ENCODE measurements at places on chromosomes 12 and 14.

DNA sequence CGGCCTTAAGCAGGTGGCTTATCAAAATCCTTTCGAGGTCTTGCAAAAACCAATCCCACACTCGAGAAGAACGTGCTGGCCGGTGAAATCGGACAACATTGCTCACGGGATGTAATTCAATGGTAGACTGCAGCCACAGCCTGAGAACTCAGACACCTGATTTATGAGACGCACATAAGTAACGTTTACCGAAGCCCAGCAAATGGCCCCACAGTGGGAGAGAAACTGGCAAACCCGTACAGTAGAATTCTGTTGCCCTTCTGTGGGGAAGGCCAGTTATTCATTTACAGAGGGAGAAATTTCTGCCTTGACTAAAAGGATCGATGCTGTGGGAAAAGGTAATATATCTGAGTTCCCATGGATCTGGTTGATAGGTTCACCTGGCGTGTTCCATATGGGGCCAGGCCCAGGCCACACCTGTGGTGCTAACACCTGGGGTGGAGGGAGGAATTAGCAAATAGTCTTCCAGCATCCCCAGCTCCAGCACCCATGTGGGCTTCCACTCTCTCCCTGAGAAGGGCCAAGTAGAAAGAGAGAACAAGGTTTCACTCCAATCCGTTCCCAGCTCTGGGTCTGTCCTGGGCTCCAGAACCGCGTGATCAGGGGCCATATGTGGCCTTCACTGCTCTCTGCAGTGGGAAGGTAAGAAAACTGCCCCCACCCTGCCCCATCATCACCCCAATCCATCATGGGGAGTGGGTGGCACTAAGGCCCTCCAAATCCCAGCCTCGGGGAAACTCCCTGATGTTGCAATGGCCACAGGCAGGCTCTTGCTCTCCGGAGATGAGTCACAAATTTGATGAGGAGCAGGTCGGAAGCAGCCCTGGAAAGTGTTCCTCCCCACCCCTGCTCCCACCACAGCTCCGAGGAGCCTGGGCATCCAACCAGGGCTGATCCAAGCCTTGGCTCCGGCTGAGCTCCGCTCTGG, 12.7 kb downstream of the BDKRB1 start:
- DNase-seq: no peak

- no peak for DNase-seq
Observed at GRCh38 chr14:106845286-106846087, 1319.1 kb downstream of the TMEM121 start.

GRCh38 chr12:29148911-29149690, at the start of gene FAR2:
TSS of gene FAR2 (plus strand) at chr12:29149278. CDS start at chr12:29270450, 121,172 bp downstream.
- no peak for DNase-seq

- DNase-seq: no peak
Observed at GRCh38 chr12:14905269-14906004, 19.8 kb upstream of the MGP start.

- DNase-seq: no peak
Observed at GRCh38 chr14:68392393-68393141, 400.3 kb downstream of the ZFP36L1 start.

- DNase-seq: no peak
Observed at GRCh38 chr14:103247169-103247606, 86.8 kb upstream of the EIF5 start.

DNA sequence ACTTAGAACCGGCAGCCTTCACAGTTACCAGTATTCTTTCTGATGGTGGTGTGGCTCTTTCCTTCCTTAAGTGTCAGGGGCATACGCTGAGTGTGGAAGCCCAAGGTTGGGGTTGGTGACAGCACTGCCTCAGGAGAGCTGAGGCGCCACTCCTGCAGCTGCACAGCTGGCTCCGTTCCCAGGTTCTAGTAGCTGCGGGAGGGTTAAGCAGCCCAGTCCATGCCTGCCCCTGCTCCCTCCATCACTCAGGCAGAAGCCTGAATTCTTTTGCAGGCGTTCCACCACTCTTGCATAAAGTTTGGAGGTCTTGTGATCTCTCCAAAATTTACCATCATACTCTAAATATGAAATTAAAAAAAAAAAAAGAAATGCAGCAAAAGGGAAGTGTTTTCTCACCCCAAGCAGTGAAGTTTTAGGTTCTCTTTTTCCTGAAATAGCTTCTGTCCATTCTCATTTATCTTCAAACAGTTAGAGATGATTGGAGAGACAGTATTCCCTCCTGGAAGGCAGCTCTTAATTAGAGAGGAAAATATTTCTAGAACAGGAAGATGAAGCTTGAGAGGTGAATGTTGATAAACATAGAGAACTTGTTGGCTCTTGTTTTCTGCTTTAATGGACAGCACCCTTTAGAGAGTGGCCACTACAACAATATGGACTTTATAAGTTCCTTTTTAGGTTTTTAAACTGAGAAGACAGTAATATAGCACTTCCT, 136.1 kb downstream of the FGD4 start:
- no peak for DNase-seq

DNA sequence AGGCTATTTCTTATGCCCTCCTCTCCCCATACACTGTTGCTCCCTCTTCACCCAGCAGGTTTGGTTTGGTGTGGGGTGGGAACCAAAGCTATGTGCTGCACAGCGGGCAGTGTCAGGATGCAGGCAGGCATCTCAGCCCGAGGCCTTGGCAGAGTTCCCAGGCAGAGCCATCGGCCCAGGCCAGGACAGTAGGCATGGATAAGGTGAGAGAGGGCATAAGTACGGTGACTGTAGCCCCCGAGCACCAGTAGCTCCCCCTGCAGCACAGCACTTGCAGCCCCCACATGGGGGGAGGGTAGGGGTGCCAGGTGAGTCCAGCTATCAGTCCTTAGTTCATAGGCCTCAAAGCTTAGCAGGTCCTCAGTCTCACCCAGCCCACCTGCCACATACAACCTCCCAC, 7.2 kb downstream of the KLHL33 start:
- DNase-seq: no peak

GRCh38 chr14:105224845-105225570, 23.3 kb upstream of the BTBD6 start:
- no peak for DNase-seq

- DNase-seq: no peak
Observed at GRCh38 chr12:127381043-127381668, 885.8 kb upstream of the TMEM132C start.

DNA sequence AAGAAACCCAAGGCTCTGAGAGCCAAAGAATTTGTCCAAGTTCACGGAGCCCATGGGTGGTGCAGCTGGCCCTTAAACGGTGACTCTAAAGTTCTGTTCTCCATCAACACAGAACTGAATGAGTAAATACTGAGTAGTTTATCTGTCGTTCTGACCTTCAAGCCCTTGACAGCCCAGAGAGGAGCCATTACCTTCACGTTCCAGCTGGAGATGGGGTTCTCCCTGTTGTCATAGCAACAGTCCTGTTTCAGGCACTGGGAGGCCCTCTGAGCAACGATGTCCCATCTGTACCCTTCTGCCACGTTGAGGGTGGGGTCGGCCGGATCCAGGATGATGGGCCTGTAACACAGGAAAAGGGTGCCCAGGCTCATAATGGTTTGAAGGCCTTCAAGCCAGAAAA, 7.5 kb upstream of the C12orf43 start:
- no peak for DNase-seq

DNA sequence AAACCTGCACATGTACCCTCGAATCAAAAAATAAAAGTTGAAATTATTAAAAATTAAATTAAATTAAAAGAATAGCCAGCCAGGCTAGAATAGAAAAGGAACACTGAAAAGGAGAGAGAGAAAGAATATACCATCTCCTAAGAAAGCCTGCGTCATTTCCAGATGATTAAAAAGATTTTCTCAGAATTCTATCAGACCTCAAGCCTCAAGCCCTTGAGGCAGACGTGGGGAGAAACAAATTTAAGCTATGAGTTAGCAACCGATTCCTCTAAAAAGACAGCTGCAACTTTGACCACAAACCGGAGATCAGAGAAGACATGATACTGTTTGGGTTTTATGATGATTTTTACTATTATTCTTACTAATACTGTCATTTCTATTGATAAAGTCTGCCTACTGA, 138.3 kb downstream of the KSR2 start:
- no peak for DNase-seq

- no peak for DNase-seq
Observed at GRCh38 chr12:61037792-61038191, 1222.4 kb upstream of the USP15 start.

- no peak for DNase-seq
Observed at GRCh38 chr14:103819503-103820307, 27.7 kb downstream of the PPP1R13B start.

DNA sequence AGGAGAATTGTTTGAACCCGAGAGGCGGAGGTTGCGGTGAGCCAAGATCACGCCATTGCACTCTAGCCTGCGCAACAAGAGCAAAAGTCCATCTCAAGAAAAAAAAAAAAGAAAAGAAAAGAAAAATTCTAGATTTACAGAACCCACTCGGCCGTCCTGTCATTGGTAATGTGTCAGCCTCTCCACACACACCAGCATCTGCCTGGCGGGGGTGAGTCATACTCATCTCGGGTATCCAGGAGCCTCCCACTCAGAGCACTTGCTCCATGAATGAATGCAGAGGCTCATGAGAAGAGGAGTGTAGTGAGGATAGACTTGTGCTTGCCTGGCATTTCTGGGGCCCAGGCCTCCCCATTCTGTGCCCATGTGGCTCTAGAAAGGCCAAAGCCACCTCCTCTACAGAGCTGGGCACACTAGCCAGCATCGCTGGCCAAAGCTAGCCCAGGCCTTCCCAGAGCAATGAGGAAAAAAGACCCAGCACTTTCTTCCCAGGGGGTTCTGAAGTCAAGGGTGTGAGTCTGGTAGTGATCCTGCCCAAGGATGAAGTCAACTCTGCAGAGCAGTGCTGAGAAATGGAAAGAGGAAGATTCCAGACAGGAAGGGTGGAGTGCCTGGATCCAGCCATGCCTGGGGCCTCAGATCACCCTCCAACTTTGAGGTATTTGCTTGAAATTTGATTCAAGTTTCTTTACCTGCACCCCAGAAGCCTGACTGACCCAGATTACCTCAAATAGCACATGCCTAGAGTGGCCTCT, 31.2 kb upstream of the KLC1 start:
- DNase-seq: no peak

- DNase-seq: no peak
Observed at GRCh38 chr14:104563742-104564615, 15.6 kb upstream of the C14orf180 start.

- no peak for DNase-seq
Observed at GRCh38 chr12:9588749-9589148, 19.0 kb downstream of the KLRB1 start.

DNA sequence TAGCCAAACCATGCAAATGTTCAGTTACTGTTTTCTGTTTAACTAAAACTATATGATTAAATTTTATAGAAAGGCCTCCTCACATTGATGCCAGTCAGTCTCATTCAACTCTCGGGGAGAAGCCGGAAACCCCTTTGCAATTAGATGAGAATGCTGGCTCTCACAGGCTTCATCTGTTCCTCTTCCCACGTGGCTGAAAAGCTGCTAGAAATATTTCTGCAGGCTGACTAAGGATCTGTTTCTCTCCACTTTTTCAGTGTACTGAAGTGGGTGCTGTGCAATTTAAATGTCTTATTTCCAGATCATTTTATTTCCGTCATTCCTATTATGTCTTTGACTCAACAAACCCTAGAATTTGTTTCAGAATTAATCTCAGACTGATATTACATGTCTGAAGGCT, 17.4 kb upstream of the KCNH3 start:
- no peak for DNase-seq

DNA sequence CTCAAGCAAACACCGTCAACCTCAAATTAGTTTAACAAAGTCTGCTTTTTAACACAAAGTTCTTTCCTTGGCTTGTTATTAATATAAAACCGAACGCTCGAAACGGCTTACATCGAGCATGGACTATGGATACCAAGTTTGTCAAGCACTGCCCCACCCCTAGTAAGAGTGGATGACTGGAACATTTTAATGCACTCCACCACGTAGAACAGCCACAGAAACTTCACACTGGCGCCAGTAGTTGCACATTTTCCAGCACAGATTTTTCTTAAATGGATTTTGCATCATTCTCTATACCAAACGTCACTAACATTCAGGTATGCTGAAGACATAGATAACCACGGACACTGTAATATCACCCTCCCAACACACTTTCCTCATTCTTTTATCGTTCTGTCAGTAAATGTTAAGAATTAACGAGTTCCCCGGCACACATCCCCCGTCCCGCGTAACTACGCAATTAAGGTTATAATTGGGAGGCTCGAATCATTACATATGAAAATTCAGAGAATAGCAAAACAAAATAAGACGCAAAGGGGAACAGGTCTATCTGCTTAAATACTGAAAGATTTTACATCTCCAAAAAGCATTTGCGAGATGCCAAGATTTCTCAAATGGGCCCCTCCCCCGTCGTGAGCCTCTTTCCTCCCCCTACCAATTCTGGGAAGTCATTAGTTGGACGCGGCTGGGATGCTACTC, 990 bp downstream of the FERMT2 start:
- no peak for DNase-seq

- no peak for DNase-seq
Observed at GRCh38 chr12:65962921-65963861, 138.9 kb downstream of the HMGA2 start.

DNA sequence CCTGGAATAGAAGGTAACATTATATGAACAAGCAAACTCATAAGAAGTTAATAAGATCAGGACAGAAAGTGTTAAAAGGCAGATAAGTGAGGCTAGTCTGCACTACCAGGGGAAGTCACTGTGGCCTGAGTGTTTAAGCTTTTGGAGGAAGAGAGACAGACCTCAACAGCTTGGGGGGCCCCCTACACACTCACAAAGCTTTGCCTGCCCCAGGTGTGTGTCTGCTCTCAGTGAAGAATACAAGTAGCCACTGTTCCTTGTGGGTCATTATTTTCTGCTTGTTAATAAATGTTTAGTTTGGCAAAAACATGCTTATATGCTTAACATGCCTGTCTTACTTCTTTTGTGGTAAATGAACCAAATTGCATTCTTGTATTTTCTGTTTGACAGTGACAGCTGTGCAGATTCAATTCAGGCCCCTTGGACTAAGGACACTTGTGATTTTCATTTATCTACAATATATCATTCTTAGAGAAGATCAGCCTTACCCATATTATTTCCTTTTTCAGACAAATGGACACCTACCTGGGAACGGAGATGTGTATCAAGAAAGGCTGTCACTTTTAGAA, 50.7 kb upstream of the C12orf71 start:
- no peak for DNase-seq

- DNase-seq: no peak
Observed at GRCh38 chr14:78164226-78164853, 5.8 kb upstream of the NRXN3 start.

GRCh38 chr12:1030779-1031178, 39.8 kb downstream of the ERC1 start:
- DNase-seq: no peak

DNA sequence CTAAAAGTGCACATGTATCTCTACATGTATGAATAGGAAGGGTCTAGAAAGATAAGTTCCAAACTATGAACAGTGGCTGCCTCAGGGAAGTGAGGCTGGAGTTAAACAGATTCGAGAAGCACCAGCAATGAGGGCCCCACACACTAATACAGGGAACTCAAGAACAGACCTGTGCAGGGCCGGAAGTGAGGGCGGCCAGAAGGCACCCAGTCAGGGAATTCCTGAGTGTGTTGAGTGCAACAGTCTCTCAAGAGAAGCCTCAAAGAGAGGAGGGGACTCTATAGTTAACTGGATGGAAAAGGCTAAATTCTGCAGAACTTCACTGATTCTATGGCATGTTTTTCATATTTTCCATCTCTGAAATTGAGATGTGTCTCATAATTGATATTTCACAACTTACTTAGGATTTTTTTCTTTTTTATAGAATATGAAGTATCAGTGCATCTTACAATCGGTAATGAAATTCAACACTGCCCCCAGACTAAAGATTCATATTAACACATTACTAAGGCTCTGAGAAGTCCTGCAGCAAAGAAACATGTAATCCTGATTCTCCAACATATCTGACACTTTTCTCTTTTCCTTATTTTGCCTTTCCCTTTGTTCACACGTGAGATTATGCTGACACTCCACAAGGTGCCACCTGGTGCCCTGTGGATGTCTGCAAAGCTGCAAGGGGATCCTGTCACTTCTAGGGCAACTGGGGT, 61.3 kb downstream of the CHGA start:
- DNase-seq: no peak
